ENCODE measurements at places on chromosomes 7 and 10.

DNA sequence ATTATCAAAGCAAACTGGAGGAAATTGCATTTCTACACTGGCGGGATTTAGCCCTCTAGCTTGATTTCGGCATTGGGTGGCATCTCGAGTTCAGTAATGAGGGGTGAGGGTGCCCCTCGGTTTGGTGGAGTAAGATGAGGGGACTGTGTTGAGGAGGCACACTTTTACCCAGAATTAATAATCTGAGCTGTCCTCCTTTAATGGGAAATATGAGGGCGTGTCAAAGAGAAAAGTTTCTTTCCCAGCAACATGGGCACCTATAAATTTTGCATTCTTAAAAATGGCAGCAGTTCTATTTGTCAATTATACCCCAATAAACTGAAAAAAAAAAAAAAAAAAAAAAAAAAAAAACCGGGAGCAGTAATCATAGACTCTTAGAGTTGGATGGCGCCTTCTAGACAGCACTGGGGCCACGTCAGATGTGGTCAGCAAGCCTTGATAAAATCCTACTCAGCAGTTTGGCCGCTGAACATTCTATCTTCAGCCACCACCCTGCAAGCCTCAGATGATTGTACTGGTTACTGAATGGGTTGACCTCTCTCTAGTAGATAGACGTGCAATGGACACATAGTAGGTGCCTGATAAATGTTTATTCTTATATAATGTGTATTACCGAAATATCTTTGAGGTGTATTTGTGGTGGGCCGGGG, 931 bp downstream of the PAPSS2 start:
- no peak for DNase-seq

- no peak for DNase-seq
These were observed 109.3 kb downstream of the TNS3 start for GRCh38 chr7:47472444-47473157.

GRCh38 chr10:101888251-101888949, 44.8 kb upstream of the KCNIP2 start:
- DNase-seq, result no peak

DNA sequence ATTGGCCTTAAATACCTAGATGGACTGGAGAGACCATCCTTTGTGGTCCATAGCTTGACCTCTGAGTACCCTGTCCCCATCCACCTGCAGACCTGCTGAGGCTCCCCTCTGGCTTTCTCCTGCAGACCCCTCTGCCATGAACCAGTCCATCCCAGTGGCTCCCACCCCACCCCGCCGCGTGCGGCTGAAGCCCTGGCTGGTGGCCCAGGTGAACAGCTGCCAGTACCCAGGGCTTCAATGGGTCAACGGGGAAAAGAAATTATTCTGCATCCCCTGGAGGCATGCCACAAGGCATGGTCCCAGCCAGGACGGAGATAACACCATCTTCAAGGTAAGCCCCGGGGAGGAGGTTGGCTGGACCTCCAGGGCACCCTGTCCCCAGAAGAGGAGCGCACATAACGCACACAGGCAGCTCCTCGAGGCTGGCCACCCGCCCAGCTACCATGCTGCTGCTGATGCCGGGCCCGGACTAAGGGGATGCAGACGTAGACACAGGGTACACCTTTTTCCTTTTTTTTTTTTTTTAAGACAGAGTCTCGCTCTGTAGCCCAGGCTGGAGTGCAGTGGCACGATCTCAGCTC, 4.3 kb downstream of the IRF5 start:
- DNase-seq, result no peak

DNA sequence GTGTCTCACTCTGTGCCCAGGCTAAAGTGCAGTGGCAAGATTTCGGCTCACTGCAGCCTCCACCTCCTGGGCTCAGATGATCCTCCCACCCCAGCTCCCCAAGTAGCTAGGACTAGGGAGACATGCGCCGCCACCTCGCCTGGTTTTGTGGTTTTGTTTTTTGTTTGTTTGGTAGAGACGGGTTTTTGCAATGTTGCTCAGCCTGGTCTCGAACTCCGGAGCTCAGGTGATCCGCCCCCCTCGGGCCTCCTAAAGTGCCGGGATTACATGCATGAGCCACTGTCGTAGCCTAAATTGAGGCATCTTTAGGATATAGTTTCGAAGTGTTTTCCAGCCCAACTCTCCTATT, 781 bp downstream of the ZNF727 start:
- DNase-seq, result no peak

DNA sequence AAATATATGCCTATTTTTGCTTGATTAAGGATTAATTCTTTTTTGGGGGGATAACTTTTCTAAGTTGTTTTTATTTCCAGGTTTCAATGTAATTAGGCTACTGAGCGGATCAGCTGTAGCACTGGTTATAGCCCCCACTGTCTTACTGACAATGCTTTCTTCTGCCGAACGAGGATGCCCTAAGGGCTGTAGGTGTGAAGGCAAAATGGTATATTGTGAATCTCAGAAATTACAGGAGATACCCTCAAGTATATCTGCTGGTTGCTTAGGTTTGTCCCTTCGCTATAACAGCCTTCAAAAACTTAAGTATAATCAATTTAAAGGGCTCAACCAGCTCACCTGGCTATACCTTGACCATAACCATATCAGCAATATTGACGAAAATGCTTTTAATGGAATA, 1.0 kb downstream of the LRRTM3 start:
- DNase-seq, result no peak

DNA sequence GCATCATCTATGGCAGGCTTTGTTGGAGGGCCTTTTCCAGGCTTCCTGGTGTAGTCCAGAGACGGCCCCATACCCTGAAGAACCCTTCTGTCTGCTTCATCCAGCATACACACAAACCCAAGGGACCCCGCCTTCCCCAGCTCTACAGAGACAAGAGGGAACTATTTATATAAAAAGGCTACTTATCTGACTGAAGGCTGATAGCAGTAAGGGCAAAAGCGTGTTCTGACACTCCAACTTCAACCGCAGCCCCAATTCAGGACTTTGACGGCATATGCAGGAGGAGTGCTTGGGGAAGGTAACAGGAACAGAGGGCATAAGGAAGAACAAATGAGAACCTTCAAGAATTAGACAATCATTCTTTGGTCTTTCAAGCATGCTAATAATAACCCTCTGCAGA, 21.0 kb downstream of the GNA12 start:
- DNase-seq, result no peak

DNA sequence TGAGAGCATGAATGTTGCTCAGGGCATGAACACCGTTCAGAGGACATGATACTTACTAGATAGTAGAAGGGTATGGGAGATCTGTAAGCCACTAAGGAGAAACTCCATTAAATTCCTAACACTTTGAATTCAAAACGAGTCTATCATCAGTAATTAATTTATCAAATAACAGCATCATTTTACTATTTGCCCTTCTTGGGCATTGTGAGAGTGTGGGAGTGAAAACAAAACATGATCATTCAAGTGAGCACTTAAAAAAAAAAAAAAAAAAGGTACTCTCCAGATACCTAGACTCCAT, 20.5 kb upstream of the ASB15 start:
- DNase-seq, result no peak

- DNase-seq, result no peak
These were observed 26.8 kb downstream of the ZC3HC1 start for GRCh38 chr7:130024390-130024789.

DNA sequence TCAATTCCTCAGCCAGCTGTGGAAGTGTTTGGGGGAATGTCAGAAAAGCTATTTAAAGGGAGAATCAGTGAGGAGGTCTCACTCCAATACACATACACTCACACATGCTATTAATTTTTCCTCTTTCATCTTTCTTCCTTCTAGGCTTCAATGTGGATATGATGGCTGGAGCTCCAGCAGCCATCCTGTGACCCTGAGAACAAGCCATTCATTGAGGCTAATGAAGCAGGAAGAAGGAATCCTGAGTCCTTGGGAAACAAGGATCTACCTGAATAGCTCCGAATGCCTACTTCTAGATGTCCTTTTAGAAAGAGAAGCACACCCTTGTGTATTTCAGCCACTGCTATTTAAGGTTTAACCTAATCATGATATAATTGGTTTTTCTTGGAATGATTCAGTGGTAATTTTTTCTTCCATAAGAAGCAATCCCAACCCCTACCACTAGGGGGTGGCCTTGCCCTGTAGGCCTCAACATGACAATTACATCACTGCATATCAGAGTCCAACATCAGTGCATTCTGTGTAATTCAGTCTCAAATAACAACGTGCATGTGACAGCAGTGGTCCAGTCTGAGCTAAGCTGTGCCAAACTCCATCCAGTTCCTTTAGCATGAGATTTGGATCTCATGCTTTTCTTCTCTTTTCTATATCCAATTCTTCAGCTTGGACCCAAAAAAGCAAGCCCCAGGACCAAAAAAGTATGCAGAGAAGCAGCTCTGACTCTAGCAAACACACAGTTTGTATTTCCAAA, 85.3 kb upstream of the ANKRD1 start:
- DNase-seq, result peak; percentile 5

DNA sequence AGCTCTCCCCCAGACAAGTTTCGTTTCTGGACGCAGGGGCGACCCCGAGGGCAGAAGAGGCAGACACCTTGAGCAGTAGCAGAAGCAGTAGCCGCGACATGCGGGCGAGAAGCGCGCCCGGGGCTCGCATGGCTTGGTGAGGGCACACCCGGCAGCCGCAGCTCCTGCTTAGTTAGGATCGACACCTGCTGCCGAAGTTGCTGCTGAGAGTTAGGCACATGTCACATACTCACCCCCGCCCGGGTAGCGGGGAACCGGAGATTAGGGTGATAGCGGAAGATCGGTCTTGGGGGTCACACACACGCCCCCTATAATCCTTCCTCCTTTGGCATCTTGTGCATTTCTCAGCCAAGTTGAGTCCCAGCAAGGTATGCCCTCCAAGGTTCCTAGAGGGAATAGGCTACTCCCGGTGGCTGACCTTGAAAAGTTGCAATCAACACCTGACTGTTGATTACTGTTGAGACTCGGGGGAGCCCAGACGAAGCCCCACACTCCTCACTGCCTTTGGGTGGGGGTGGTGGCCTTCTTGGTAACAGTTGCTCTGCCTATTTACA, 668 bp downstream of the GPR37 start:
- no peak for DNase-seq

DNA sequence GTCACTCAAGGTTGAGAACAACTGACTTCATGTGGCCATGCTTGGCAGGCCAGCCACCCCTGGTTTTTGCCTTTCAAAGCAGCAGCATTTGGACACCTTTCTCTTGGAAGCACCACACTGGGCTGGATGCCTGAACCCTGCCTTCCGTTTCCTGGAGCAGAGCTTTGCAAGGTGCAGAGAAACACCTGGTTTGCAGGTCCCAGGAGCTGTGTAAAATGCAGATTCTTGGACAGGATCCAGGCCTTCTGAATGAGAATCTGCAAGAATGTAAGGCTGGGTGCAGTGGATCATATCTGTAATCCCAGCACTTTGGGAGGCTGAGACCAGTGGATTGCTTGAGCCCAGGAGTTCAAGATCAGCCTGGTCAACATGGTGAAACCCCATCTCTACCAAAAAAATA, 18.0 kb upstream of the DUSP5 start:
- DNase-seq, result no peak

- DNase-seq, result no peak
These were observed 415.1 kb downstream of the INHBA start for GRCh38 chr7:41287559-41288335.

GRCh38 chr10:34647160-34647559, 167.9 kb downstream of the PARD3 start:
- DNase-seq, result no peak

GRCh38 chr7:82036146-82036886, 266.5 kb upstream of the HGF start:
- no peak for DNase-seq

- no peak for DNase-seq
These were observed 24.7 kb downstream of the ANTXRL start for GRCh38 chr10:46311501-46311951.

- DNase-seq, result no peak
These were observed 41.9 kb downstream of the NPVF start for GRCh38 chr7:25186436-25186835.

GRCh38 chr10:13296476-13296875, 3.4 kb downstream of the PHYH start:
- no peak for DNase-seq

DNA sequence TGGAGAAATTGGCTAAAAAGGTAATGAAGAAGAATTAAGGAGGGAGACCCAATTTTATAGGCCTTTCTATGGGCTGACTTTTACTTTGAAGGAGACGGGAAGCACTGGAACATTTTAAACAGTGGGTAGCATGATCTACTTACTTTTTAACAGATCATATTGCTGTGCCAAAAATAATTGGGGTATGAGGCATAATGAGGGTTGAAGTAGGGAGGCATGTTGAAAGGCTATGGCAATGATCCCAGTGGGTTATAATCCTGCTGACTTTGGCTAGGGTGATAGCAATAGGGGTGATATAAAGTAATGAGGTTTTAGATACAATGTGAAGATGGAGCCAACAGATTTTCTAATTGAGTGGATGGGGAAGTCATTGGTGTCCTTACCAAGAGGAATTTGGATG, 73.2 kb downstream of the GPR37 start:
- DNase-seq, result no peak

- no peak for DNase-seq
These were observed 13.5 kb downstream of the TBXAS1 start for GRCh38 chr7:139842401-139843210.

DNA sequence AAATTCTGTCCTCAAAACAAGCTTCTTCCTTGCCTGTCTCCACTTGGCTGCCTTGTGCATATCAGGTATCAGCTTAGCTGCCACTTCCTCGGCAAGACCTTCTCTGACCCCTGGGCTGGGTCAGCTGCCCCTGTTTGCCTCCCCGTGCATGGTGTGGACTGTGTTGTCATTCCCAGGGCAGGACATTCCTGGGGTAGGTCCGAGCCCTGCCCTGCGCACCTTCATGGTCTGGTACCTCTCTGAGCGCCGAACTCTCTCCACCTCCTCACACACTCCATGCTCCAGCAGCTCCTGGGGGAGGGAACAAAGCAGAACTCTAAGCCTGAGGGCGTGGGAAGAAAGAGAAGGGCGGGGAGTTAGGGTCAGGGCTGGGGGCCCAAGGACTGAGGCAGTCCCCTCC, 3.8 kb downstream of the POLM start:
- no peak for DNase-seq

DNA sequence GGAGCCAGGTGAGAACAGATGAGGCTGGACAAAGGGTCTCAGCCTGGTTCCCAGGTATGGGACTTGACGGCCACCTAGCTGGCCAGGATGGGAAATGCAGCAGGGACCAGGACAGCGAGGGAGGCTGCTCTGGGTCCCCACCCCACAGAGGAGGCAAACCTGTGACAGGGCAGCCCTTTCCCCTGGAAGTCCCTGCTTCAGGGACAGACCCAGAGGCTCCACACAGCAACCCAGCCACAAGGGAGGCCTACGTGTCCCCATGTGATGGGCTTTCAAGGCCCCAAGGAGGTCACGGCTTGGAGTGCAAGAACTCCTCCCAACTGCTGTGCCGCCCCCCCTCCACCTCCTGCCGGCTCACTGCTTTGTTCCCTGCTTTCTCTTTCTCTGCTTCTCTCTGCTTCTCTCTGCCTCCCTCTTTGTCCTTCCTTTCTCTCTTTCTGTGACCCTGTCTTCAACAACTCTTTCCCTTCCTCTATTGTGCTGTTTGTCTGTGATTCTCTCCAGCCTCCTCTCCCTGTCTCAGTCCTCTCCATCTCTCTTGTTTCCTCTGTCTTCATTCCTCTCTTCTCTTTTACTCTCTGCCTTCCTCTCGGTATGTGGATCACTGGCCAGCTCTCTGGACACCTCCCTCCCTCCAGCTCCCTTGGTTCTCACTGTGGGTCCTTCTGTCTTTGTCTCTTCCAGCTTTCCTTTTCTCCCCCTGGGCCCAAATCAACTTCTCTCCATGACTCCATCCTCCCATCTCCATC, 9.6 kb upstream of the EIF5AL1 start:
- DNase-seq, result no peak
